ENCODE measurements at places on chromosomes 13 and 19. TPM values are rescaled to one million over a fixed set of nuclear protein-coding genes. Genes with fewer than 3 reads are reported as not detected.

DAPK3 gene
- 68.6 TPM for total RNA-seq

OSCAR gene
- total RNA-seq = 2.2 TPM

RGL3 gene
- total RNA-seq = 3.7 TPM

TEX26 gene
- not detected for total RNA-seq

SLC1A6 gene
- not detected for total RNA-seq

FXYD1 gene
- 15.5 TPM for total RNA-seq

PRODH2 gene
- total RNA-seq = not detected

DNA sequence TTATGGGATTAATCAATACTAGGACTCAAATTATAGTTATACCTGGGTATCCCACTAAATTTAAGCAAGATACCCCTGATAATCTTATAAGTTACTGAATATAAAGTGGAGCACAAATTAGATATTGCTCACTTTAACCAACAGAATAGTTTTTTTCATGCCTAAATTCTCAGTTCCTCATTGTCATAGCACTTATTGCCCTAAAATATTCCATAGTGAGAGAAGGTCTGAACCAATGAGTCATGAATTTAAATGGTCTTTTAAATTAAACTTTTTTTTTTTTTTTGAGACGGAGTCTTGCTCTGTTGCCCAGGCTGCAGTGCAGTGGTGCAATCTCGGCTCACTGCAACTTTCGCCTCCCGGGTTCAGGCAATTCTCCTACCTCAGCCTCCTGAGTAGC is 42.4 kb downstream of the ZNF136 start:
- no peak overlapping the region for H3K27ac ChIP-seq
- no peak for DNase-seq
- H3K27me3 ChIP-seq = no peaks in the 10 kb centered on the region
- H3K36me3 ChIP-seq = no peaks in the 10 kb centered on the region

DNA sequence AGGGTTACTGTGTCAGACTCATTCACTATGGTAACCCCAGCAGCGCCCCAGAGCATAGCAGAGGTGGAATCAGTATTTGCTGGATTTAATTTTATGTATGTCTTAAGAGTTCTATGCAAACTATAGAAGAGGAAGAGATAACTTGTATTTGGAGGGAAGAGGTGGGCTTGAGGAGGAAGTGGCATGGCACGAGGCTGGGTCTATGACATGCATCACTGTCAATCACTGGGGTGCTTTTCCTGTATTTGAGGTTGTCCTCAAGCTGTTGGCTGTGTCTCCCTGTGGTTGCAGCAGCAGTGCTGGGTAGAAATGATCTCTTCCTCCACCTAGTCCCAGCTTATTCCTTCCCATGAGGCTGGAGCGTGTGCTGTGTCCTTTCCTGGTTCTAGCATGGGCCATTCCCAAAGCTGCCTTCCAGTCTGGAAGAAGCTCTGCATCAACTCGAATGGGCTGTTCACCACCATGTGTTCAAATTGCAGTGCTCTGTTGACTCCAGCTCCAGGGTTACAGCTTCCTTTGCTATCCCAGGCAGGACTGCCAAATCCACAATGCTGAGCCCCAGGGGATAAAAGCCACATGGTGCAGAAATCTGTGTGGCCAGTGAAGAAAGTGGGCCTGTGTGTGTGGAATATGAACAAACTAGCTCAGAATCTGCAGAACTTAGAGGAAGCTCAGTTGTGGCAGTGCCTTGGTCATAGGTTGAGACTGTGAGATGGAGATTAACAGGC is 73.1 kb upstream of the MTIF3 start:
- no peak overlapping the region for H3K4me3 ChIP-seq
- no peaks in the 10 kb centered on the region for H3K36me3 ChIP-seq
- H3K27ac ChIP-seq = no peak overlapping the region
- no peaks in the 10 kb centered on the region for H3K27me3 ChIP-seq

DNA sequence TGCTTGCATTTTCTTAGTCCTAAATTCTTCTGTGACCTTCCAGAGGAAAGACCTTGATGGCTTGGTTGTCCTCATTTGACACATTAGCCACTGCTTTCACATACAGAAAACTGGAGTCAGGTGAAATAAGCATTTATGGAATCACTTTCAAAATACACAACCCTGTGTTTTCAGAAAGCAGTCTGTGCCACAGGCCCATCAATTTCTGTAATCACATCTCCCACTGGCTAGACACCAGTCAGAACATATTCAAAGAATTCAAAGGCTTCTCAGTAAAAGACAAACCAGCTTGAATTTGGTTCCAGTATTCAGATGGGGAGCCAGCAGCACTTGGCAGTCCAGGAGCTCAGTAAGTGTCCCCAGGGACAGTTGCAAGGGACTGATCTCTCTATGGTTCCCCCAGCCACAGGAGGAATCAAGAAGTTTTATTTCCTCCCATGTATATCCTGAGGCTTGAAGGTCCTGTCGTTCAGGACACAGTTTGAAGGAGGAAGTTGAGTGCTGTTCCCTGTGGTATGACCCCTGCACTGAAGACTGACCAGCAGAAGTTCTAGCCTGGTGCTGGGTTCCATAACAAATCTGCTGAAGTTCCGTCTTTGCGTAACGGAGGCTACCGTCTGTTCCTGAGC is 214.3 kb downstream of the FOXO1 start:
- H3K36me3 ChIP-seq = no peaks in the 10 kb centered on the region
- H3K27me3 ChIP-seq = no peaks in the 10 kb centered on the region
- DNase-seq = no peak

DNA sequence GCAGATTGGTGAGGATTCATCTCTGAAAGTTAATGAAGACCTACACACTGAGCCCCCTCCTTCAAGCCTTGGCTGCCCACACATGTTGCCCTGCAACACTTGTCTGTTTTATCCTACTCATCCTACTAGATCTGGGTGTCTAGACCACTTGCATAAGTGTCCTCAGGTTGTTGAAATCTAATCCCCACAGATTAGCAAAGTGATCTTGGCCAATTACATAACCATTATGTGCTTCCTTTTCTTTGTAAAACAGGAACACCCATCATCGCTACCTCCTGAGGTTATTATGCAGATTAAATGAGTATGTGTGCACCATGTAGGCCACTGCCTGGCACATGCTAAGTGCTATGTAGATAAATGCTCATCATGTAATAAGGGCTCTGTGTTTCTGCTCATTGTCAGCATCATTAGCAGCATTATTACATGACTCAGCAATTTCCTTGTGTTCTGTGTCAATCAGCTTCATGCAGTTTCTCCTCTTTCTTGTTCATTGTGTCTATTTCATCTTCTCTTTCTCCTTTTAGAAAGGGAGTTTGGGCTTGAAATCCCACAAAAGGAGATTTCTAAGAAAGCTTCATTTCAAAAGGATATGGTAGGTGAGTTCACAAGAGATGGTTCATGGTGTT is 15.1 kb downstream of the ZNF175 start:
- no peak for DNase-seq
- no peaks in the 10 kb centered on the region for H3K27me3 ChIP-seq
- no peaks in the 10 kb centered on the region for H3K4me1 ChIP-seq

DNA sequence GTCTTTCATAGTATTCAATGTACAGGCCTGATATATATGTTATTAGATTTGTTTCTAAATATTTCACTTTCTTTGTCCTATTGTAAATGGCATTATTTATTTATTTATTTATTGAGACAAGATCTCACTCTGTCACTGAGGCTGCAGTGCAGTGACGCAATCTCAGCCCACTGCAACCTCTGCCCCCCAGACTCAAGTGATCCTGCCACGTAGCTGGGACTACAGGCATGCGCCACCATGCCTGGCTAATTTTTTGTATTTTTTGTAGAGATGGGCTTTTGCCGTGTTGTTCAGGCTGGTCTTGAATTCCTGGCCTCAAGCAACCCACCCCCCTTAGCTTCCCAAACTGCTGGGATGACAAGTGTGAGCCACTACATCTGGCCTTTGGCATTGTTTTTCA is 5.4 kb upstream of the GAS6 start:
- H3K4me1 ChIP-seq = no peaks in the 10 kb centered on the region
- peak; percentile 6 for DNase-seq
- H3K36me3 ChIP-seq = no peaks in the 10 kb centered on the region
- no peak overlapping the region for H3K27ac ChIP-seq
- H3K4me3 ChIP-seq = no peak overlapping the region

GRCh38 chr13:113157929-113158747 is at the start of gene PROZ:
PROZ (plus strand) TSS chr13:113158648; CDS start chr13:113158661, 13 bp downstream.
- H3K27me3 ChIP-seq = no peaks in the 10 kb centered on the region
- H3K36me3 ChIP-seq = no peaks in the 10 kb centered on the region
- no peak within 1 kb of the TSS for H3K4me3 ChIP-seq
- H3K27ac ChIP-seq = no peak within 1 kb of the TSS

GRCh38 chr13:42547612-42548011 is 26.3 kb upstream of the TNFSF11 start:
- no peak overlapping the region for H3K4me3 ChIP-seq
- H3K4me1 ChIP-seq = no peaks in the 10 kb centered on the region
- no peaks in the 10 kb centered on the region for H3K27me3 ChIP-seq
- H3K36me3 ChIP-seq = no peaks in the 10 kb centered on the region
- no peak overlapping the region for H3K27ac ChIP-seq
- DNase-seq = no peak

DNA sequence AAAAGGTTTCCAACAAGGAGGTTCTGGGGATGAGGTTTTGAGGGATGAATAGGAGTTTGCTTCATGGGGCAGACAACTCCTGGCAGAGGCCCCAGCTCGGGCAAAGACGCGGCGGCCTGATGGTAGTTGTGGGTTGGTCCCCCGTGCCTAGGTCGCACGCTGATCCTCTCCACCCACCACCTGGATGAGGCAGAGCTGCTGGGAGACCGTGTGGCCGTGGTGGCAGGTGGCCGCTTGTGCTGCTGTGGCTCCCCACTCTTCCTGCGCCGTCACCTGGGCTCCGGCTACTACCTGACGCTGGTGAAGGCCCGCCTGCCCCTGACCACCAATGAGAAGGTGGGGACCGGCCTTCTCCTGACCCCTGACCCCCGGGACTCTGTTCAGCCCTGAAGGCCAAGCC is 11.9 kb downstream of the ABCA7 start:
- H3K4me3 ChIP-seq = no peak overlapping the region
- H3K27me3 ChIP-seq = no peaks in the 10 kb centered on the region
- H3K4me1 ChIP-seq = no peaks in the 10 kb centered on the region
- DNase-seq = no peak
- H3K27ac ChIP-seq = no peak overlapping the region

GRCh38 chr13:36436811-36437210 is 4.5 kb downstream of the CCNA1 start:
- peaks cover 3% of the 10 kb centered on the region for H3K27me3 ChIP-seq
- DNase-seq = no peak
- no peaks in the 10 kb centered on the region for H3K36me3 ChIP-seq
- H3K27ac ChIP-seq = no peak overlapping the region
- H3K4me1 ChIP-seq = no peaks in the 10 kb centered on the region

GRCh38 chr19:16207063-16207462 is 9.4 kb downstream of the AP1M1 start:
- no peaks in the 10 kb centered on the region for H3K4me1 ChIP-seq
- no peaks in the 10 kb centered on the region for H3K27me3 ChIP-seq
- H3K4me3 ChIP-seq = no peak overlapping the region
- peaks cover 11% of the 10 kb centered on the region for H3K36me3 ChIP-seq
- H3K27ac ChIP-seq = no peak overlapping the region
- no peak for DNase-seq

- DNase-seq = peak; percentile 88
- no peaks in the 10 kb centered on the region for H3K27me3 ChIP-seq
- H3K4me3 ChIP-seq = no peak overlapping the region
- no peaks in the 10 kb centered on the region for H3K36me3 ChIP-seq
- H3K4me1 ChIP-seq = no peaks in the 10 kb centered on the region
Observed at GRCh38 chr19:11125994-11126685, 29.4 kb downstream of the SPC24 start.

DNA sequence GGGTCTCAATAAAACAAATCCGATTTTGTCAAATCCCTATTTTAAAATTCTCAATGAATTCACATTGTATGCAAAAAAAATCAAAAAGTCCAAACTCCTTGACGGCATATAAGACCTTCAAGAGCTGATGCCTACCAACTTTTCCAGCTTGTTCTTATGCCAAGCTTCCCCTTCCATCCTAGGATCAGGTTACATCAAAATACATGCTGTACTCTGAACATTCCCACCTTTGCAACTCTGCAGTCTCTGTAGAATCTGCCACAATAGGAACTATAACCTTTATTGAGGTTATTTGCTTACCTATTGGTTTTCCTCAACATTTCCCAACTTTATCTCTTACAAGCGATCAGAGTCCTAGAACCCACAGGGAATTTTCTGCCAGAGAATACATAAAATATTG is 7.9 kb downstream of the KBTBD7 start:
- no peak overlapping the region for H3K27ac ChIP-seq
- H3K4me1 ChIP-seq = no peaks in the 10 kb centered on the region
- no peak overlapping the region for H3K4me3 ChIP-seq

- H3K27me3 ChIP-seq = peaks cover 35% of the 10 kb centered on the region
- no peak overlapping the region for H3K27ac ChIP-seq
- H3K4me1 ChIP-seq = no peaks in the 10 kb centered on the region
- no peak overlapping the region for H3K4me3 ChIP-seq
- DNase-seq = no peak
Observed at GRCh38 chr19:35816262-35816661, 3.6 kb upstream of the PRODH2 start.

GRCh38 chr13:96650301-96650886 is 343.9 kb downstream of the OXGR1 start:
- no peaks in the 10 kb centered on the region for H3K36me3 ChIP-seq
- H3K4me1 ChIP-seq = no peaks in the 10 kb centered on the region
- no peak for DNase-seq
- H3K27ac ChIP-seq = no peak overlapping the region
- no peaks in the 10 kb centered on the region for H3K27me3 ChIP-seq

GRCh38 chr13:80070024-80070703 is 270.8 kb downstream of the SPRY2 start:
- no peaks in the 10 kb centered on the region for H3K27me3 ChIP-seq
- no peak overlapping the region for H3K27ac ChIP-seq
- H3K4me3 ChIP-seq = no peak overlapping the region
- no peaks in the 10 kb centered on the region for H3K36me3 ChIP-seq

DNA sequence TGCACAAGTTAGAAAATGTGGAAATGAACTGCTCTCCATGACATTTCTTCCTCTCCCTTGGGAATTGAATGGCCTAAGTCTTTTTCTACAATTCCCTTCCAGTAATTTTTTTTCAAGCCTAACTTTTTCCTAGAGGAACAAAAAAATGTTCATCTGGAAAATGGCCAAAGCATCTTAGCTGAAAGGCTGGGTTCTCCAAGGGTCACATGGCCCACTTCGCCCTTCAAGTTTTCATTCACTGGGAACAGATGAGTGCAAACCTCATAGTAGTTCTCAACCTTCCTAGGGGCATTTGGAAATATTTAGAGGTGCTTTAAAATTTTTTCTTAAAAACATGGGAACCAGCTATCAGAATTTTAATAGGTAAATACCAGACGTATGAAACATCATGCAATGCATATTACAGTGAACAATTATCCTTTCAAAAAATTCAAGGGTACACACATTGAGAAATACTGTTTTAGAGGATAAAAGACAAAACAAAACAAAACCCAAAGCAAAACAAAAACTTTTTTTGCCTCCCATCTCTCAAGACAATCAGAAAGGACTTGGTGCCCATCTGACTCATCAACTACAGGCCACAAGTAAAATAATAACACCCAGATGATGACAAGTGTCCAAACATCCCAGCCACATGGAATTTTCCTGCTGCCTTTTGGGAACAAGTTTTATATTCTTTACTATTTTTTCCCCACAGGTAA is 208.8 kb downstream of the SLITRK6 start:
- H3K36me3 ChIP-seq = no peaks in the 10 kb centered on the region
- no peaks in the 10 kb centered on the region for H3K4me1 ChIP-seq
- no peak overlapping the region for H3K4me3 ChIP-seq
- no peak overlapping the region for H3K27ac ChIP-seq
- H3K27me3 ChIP-seq = no peaks in the 10 kb centered on the region
- DNase-seq = no peak
